ENCODE measurements at places on chromosomes 5 and 9. TPM values are rescaled to one million over a fixed set of nuclear protein-coding genes. Genes with fewer than 3 reads are reported as not detected.

GRCh38 chr9:112121633-112122032 lies 53.5 kb downstream of the SUSD1 start:
- no peak for DNase-seq

GRCh38 chr9:95370064-95370463 lies 52.6 kb upstream of the FANCC start:
- peak; percentile 32 for DNase-seq

DNA sequence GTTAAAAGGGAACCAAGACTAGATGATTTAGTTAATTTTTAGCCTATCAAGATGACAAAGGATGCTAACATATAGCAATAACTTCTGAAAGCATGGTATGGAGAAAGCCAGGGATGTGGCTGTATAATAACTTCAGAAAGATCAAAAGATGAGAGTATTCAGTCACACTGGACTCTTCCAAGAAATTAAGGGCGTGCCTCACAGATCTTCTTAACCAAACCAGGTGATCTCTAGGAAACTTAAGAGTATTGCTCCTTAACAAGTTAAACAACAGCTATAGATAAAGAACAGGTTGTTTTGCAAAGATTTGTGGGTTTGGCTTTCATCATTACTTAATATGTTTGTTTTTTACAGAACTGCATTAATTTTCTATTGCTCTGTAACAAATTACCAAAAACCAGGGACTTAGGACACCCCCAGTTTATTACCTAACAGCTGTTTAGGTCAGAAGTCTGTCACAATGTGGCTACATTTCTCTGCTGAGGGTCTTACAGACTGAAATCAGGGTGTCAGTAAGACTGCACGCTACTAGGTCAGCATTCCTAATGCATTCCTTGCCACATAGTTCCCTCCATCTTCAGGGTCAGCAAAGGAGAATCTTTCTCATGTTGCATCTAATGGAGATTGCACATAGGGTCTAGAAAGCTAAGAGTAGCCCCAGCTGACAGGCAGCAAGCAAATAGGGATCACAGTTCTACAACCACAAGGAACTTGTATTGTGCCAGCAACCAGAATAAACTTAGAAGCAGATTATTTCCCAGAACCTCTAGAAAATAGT lies 113.8 kb downstream of the WDR70 start:
- no peak for DNase-seq

- no peak for DNase-seq
Observed at GRCh38 chr5:144457160-144457559, 286.5 kb downstream of the KCTD16 start.

Gene SPOCK1
- 7.6 TPM for total RNA-seq

DNA sequence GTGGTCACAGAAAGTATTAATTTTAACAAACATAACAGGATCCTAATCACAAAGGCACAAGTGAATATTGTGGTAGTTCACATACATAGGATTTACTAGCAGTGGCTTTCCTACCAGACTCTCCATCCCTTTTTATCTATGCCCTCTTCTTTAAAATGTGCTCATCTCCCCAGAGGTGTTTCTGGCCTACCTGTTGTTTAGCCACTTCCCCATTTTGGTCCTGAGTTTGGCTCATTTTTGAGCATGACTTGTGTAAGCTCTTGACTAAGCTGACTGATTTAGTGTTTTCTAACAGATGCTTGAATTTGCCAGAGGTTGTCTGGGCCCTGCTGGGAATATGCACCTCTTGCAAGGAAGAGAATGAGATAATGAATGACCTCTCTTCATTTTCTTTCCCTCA lies 517.7 kb upstream of the CLINT1 start:
- no peak for DNase-seq

DNA sequence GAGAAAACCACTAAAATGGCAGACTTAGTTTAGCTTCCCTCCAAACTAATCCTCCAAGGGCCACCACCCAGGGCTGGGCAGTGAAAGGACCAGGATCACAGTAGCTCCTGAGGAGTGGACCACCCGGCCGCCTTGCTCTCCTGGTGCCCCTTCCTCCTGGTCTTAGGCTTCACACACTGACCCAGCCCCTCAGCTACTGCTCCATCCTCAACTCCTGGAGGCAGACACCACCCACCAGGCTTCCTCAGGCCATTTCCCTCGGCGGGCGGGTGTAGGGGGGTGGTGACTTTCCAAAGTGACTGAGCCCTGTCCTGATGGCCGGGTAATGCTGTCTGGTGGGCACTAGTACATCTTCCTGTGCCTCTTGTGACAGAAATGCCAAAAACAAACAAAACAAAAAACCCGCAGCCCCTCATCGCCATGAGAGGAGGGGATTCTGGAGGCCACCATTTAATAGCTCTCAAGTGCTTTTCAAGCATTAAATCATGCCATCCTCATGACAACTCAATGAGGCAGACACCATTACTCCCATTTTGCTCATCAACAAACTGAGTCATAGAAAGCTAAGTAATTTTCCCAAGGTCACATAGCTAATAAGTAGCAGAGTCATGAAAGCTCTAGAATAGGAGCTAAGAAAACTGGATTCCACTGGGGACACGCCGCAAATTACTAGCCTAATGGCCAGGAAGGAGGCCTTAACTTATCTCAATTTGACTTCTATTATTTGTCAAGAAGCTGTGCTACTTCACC lies 91.3 kb upstream of the LRRTM2 start:
- no peak for DNase-seq

GRCh38 chr5:59592101-59592500 lies 301.4 kb downstream of the PDE4D start:
- peak; percentile 64 for DNase-seq

Gene SLC25A48
- 0.64 TPM for total RNA-seq

- no peak for DNase-seq
Observed at GRCh38 chr5:155263381-155263780, 249.8 kb downstream of the KIF4B start.

DNA sequence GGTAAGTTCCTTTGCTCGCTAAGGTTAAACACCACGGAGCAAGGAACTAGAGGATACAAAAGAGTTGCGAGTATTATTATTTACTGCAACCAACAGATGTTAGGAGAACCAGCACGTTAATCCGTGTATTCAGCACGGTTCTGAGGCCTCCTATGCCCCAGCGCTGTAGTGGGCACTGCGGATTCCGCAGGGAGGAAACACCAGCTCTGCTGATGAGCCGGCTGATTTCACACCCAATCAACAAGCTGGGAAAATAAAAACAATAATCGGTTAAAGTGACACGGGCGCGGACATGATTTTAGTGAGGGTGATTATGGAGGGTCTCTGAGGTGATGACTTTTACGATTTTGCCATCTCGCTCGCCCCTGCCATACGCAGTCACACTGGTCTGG lies 702 bp upstream of the PRELID2 start:
- no peak for DNase-seq

Gene GLRA1
- total RNA-seq: not detected

Gene TMEM38B
- 19.1 TPM for total RNA-seq

DNA sequence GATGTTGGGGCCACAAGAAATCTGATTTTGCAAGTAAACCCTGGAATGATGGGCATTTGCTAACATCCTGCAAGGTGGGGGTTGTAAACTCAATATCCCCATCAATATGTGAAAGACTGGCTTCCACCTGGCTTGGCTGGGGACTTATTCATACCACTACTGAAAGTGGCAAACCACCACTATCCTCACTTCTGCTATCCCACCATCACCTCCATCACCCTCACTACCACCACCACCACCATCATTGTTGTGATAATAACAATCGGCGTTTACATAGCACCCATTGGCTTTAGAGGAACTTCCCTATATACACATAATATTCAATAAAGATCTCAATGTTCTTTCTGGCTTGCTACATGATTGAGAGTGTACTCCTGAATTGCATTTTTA lies 224.7 kb upstream of the DAP start:
- DNase-seq: no peak

- no peak for DNase-seq
Observed at GRCh38 chr9:130119519-130120298, 52.5 kb upstream of the NCS1 start.

Gene VCAN
- total RNA-seq: 335 TPM

Gene CNTNAP3
- total RNA-seq: 5.1 TPM

- DNase-seq: no peak
Observed at GRCh38 chr5:123181394-123181801, 92.4 kb downstream of the PRDM6 start.

- DNase-seq: no peak
Observed at GRCh38 chr9:93378276-93378675, 73.2 kb upstream of the FAM120A start.

- DNase-seq: no peak
Observed at GRCh38 chr5:124729720-124730359, 16.6 kb downstream of the ZNF608 start.

GRCh38 chr5:118551716-118552115 lies 436.6 kb downstream of the DTWD2 start:
- DNase-seq: no peak

DNA sequence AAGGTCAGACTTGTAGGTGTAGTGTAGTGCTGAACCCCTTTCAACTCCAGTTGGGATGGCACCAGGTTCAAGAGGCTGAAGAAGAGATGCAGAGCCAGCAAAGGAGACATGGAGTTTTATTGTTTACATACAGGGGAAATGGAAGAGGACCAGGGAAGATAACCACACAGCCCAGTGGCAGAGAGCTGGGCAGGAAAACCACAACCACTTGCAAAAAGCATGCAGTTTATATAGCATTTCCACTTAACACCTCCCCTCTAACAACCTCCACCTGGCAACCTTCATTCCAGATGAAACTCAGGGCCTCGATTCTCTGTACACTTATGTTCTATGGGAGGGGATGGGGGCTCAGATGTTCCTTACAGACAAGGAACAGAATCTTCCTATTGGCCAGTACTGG lies 56.9 kb downstream of the SNX24 start:
- DNase-seq: no peak

DNA sequence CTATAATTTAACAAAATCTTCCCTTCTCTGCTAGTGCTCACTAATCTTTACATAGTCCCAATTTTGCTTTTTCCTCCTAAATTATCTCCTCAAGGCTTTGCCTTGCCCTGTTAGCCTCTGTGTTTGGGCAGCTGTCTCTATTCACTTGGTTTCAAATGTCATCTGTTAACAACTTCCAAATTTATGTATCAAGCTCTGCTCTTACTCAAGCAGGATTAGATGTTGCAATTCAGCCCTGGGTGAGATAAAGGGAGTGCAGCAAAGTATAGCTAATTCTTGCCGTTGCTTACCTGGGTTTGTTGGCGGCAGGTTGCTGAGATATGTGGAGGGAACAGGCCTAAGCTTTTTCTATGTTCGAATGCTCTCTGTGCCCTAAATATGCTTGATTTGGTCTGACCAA lies 483.8 kb downstream of the DMAC1 start:
- no peak for DNase-seq

DNA sequence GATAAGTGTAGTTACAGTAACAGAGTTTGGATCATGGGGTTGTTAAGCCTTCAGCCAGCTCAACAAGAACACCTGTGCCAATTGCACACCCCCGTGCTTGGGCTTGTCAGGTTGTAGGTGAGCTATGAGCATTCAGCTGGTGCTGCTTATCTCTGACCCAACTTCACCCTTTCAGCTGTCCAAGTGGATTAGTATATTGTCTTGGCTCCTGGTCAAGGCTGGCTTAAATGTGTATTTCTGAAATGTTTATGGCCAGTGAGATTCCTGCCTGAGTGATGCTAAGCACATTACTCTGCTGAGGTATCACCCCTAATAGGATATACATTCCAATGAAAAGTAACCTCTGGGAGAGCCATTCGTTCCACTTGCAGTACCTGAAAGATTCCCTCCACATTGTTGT lies 44.2 kb upstream of the LMNB1 start:
- no peak for DNase-seq

- peak; percentile 92 for DNase-seq
Observed at GRCh38 chr9:89602978-89603766, 1.6 kb upstream of the GADD45G start.

GRCh38 chr5:37495210-37495609 lies 116.1 kb downstream of the WDR70 start:
- no peak for DNase-seq

Gene TRIP13
- 4.3 TPM for total RNA-seq

DNA sequence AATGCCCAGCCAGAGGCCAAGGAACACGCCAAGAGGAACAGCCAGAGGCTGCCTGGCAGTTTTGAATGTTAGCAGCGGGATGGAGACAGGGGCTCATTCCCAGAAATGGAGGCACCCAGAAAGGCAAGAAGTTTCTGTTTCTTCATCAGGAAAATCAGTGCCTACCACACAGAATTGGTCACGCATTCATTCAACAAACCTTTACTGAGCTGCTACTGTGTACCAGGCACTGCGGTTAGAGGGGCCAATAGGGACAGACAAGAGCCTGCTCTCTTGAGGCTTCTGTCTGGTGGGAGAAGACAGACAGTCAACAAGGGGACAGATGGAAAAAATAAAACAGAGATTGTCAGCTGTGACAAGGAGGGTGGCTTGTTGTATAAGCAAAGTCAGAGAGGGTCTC lies 27.2 kb upstream of the CPLX2 start:
- no peak for DNase-seq

DNA sequence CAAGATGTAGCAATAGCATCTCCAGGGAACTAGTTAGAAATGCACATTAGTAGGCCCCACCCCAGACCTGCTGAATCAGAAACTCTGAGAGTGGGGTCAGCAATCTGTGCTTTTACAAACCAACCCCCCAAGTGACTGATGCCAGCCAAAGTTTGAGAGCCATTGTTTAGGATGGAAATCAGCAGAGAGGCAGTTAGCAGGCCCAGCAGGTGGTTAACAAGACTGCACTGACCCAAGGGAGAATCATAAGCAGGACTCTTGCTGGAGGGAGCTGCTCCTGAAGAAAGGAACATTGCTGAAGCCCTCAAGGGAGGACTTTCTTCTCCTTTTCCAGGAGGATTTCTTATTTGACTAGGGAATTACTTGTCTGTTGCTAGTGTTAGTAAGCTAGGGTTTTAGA lies 74.2 kb upstream of the SLC12A2 start:
- no peak for DNase-seq

DNA sequence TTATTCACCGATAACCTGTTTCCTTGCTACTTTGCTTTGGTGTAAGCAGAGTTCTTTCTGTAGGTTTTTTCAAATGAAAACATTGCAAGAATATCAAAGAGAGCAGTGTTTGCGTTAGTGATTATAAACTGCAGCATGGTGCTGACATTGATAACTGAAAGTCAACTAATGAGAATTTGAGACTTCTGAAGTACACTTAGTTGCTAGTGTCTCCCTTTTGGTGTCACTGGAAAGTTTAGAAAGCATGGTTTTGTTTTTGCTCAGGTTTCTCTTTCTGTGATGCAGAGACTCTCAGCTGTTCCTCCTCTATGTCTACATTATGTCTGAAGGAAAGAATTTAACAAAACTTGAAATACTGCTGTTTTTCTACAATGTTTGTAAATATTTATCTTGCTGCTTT lies 80.2 kb upstream of the ZNF169 start:
- DNase-seq: no peak

DNA sequence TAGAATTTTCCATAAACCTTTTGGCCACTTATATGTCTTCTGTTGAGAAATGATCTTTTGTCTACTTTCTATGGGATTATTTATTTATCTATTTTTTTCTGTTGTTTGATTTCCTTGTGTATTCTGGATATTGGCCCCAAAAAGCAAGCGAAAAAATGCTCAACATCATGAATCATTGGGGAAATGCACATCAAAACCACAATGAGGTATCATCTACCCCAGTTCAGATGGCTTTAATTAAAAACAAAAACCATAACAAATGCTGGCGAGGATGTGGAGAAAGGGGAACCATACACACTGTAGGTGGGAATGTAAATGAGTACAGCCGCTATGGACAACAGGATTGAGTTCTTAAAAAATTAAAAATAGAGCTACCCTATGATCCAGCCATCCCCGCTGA lies 125.0 kb upstream of the LPCAT1 start:
- DNase-seq: no peak
